Muscle of arm (tissue), 14 donors: ENCODE measurements at places on chromosomes 2 and 18.

DNA sequence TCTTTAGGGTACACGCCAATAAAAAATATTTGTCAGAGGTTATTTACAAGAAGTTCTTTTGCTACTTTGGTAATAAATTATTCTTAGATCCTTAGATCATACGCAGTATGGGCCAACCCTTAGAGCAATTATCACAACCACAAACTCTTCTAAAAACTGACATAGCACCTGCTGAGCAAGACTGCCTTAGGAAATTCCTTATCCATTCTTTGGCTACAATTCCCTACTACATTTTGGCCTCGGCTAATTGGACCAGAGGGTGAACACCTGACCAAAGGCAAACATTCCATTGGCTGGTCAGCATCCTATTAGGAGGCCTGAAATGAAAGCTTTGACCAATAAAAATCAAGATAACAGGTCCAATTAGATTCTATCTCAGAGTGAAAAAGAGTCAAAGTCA is 147.6 kb upstream of the CCDC68 start:
- no peak for DNase-seq

- DNase-seq, result no peak
Observed at GRCh38 chr2:212619954-212620353, 81.4 kb upstream of the ERBB4 start.

DNA sequence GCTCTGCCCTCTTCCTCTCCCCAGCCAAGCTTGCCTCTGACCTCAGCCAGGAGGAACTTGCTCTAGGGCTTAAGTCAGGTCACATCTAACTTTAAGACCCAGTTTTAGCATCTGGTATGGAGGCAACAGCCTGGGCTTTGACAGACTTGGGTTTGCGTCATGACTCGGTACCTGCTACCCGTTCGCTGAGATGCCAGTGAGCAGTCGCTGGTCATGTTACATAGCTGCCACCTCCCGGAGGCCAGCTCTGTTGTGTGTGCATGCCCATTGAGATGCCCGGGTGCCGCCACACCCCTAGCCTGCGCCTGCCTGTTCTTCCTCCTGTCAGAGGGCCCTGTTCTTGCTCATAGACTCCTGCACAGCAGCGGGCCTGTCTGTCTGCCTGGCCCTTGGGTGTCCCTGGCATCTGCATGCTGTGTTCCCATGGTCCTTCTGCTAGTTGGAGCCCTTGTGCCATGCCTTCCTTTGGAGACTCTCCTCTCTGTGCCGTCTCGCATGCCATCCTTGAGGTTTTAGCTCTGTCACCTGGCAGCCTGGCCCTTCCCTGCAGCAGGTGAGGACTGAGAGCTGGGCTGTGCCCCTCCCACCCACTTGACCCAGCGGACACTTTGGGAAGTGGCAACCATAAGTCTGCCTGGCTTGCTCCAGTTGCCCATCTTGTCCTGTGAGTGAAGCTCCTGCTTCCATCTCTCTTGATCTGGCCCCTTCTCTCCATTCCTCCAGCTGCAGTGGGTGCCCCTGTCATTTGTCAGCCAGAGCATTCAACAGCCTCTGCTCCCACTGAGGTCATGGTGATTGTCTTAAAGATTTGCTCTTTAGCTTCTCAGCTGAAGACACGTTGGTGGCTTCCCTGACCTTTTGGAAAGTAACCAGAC is 24.9 kb downstream of the ASAP2 start:
- no peak for DNase-seq

DNA sequence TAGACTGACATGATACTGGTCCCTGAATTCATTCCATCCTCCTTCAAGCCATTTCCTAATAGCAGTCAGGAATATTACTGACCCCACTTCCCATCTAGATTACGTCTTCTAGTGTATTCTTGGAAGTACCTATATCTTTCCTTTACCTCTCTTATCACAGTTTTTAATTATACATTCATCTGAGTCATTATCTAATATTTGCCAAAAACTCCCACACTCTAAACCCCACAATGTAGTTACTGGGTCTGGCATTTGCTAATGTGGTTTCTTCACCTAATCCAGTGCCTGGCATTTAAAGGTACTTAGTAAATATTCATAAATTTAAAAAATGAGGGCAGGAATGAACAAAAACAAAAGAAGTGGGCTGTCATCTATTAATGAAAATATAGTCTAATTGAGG is 441.8 kb upstream of the SETBP1 start:
- no peak for DNase-seq

GRCh38 chr18:25710981-25711380 is 359.0 kb upstream of the ZNF521 start:
- no peak for DNase-seq

DNA sequence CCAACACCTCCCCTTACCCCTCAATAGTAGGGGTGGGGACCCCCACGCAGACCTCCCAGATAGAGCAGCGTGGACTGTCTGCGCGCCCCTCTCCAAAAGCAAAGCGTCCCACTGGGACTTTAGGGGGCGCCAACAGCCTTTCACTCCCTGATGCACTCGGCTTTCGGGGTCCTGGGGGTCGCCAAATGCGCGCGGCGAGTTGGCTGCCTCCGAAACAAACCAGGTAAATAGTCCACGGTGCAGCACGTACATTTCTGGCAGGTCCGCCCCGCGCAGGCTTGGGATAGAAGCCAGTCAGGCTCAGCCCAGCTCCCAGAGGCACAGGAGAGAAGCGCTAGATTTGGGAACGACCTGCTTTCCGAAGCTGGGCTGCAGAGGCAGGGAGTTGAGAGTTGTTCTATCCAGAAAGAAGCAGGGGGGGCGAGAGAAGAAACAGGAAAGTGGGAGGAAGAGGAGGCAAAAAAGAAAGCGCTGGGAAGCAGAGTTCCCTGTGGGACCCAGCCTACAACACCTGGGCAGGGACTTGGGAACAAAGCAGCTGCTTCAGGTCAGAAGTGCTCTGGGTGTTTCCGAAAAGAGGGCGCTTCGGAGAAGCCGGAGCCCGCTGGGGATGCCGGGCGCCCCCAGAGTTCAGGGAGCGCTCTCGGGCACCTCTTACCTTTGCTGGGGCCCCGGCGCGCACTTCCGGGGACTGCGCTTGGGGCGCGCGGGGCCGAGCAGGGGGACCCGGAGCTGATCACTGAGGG is 544 bp downstream of the EVA1A start:
- DNase-seq, result peak; percentile 55

- no peak for DNase-seq
Observed at GRCh38 chr2:6820903-6821584, 44.7 kb downstream of the CMPK2 start.

DNA sequence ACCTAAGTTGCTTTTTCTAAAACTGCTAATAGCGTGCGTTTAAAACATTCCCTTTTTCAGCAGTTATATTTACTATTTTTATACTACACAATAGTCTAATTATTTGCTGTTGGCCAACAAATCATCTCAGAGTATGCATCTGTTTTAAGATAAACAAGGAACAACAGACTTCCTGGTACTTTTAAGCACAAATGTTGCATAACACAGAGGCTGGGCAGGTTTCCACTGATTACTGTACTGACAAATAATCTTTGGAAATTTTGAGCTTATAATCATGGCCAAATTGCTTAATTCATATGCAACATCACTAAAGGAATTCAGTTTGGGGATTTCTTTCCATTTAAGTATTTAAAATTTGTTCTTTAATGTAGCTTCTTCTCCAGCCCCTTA is 737.4 kb upstream of the SALL3 start:
- peak; percentile 13 for DNase-seq

GRCh38 chr18:22346401-22346952 is 71.2 kb downstream of the CTAGE1 start:
- DNase-seq, result no peak

- peak; percentile 53 for DNase-seq
Observed at GRCh38 chr2:46569061-46569560, 89.7 kb downstream of the TMEM247 start.

DNA sequence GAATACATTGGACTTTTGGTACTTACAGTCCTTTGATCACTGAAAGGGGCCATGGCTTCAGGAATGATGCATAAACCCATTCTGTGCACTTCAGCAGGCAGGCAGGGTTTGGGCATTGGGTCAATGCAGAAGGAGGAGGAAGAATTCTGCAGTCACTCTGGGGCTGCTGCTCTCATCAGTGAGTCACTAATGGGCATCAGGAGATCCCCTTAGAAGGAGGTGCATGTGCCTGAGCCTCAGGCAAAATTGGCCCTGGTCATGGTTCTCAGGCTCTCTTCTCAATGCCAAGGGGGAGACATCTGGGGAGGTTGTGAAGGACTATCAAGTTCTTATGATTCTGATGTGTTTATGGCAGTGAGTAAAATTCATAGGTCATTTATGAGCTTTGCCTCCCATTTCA is 52.0 kb upstream of the TNP1 start:
- DNase-seq, result no peak

DNA sequence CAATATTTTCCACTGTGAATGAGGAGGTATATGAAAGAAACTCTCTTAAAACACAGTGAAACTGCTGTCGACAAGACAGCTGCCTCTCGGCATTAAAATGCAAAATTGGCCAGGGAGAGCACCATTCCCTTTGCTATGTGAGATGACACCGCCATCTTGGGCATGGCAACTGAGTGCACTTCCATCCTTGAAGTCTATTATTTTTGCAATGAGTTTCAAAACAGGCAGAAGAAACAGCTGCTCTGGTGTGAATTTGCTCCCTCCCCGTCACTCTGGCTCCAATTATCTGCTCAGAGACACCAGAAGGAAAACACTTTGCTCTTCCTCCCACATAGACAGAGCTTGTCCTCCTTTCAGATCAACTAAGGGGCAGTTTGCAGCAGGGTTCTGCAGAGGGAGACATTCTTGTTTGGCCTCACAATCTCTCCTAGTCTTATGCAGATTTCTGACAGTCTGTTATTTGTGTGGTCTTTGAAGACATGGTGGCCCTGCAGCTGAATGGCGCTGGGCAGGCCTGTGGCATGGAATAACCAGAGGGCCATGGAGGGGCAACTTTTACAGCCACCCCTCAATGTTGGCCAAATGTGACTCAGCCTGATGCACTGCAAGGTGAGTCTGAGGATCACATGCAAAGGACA is 48.6 kb upstream of the SEC11C start:
- DNase-seq, result no peak

DNA sequence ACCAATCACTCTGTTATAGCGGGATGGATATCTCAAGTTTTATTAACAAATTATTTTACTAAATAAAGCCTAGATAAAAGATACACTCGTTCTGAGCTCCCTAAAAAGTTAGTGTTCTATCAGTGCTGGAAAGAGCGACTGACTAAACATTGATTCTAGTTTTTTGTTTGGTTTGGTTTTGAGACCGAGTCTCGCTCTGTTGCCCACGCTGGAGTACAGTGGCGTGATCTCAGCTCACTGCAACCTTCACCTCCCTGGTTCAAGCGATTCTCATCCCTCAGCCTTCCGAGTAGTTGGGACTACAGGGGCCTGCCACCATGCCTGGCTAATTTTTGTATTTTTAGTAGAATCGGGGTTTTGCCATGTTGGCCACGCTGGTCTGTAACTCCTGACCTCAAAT is 73.8 kb upstream of the CDCA7 start:
- DNase-seq, result no peak

- no peak for DNase-seq
Observed at GRCh38 chr2:102078773-102079172, 63.8 kb upstream of the IL1R1 start.

DNA sequence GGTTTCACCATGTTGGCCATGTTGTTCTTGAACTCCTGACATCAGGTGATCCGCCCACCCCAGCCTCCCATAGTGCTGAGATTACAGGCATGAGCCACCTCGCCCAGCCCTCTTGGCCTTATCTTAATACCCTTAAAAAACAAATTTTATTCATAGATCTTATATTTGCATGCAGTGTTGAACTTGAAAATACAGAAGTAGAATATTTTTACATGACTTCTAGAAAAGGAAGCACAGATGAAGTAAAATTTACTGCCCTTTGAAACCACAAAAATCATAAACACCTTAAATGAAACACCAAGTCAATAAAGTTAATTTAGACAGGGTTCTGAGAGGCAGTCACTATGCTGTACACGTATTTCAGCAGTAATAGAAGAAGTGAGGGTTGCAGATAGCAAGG is 145.7 kb downstream of the CERS6 start:
- no peak for DNase-seq

DNA sequence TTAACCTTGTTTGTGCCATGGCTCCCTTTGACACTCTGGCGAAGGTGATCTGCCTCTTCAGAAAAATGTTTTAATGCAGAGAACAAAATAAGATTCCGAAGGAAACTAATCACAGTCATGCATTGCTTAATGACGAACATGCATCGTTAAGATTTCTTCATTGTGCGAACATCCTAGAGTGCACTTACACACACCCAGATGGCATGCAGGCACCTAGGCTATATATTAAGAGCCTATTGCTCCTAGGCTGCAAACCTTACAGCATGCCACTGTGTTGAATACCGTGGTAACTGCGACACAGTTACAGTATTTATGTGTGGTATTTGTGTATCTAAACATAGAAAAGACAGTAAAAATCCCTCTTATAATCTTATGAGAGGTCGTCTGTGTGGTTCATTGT is 8.3 kb downstream of the ASAP2 start:
- no peak for DNase-seq

GRCh38 chr18:50397023-50397422 is 22.2 kb downstream of the SKA1 start:
- no peak for DNase-seq

DNA sequence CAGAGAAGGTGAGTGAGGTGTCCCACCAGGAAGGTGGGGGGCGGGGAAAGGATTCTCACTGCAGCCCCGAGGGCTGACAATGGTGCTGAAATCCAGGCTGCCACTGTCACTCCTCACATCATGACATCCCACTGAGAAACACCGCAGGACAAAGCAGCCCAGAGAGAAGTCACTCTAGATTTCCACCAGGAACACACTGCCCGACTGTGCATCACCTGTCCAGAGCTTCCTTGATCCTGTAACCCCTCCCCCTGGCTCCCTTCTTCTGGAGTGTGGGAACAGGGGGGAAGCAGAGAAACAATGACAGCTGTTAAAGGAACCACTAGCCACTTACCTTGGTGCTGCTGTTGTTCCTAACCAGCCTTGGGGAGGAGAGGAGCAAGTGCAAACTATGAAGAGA is 69.9 kb downstream of the MRO start:
- no peak for DNase-seq

DNA sequence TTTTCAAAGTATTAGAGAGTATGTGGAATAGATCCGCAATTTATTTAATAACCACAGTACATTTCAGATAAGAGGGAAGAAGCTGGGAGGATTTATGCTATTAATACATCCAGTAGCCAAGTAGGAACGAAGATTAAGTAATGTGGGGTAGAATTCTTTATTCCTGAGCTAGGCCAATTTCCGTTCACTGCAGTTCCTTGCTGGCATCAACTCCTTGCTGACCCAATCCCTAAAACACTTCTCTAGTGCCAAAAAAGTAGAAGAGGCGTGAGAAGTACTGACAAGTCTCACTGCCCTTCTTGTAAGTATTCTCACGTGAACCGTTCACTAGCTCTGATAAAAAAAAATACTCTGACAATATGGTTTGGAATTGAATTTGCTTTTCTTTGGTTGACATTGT is 211.4 kb downstream of the EPHA4 start:
- DNase-seq, result no peak

GRCh38 chr2:32977228-32977758 is 30.5 kb downstream of the LTBP1 start:
- no peak for DNase-seq

DNA sequence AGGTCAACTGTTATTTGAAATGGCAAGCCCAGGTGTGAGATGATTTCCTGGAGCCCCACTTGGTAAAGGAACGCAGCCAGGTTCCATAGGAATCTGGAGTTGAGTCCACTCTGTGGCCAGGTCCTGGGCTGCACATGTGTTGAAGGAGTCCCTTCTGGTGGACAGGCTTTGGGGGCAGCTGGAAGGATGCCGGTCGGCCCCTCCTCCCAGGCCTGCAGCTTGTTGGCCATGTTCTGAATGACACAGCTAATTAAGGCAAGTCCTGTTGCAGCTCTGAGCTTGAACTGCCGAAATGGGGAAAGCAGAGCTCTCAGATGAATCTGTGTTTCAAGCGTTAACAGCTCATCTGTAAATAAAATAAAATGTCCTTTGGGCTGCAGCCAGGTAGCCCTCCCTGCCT is 23.8 kb downstream of the EN1 start:
- no peak for DNase-seq
